ENCODE measurements at places on chromosomes 3 and 15.

DNA sequence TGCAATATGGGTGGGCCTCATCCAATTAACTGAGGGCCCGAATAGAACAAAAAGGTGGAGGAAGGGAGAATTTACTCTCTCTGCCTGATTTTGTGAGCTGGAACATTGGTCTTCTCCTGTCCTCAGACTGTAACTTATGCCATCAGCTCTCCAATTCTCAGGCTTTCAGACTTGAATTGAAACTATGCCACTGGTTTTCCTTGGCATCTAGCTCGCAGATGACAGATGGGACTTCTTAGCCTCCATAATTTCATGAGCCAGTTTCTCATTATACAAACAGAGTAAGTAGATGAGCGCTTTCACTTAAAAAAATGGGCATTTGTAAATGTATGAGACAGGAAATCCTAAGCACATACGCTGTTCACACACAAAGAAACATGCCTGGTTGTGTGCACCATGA, 8.7 kb upstream of the PTX3 start:
- DNase-seq: no peak

DNA sequence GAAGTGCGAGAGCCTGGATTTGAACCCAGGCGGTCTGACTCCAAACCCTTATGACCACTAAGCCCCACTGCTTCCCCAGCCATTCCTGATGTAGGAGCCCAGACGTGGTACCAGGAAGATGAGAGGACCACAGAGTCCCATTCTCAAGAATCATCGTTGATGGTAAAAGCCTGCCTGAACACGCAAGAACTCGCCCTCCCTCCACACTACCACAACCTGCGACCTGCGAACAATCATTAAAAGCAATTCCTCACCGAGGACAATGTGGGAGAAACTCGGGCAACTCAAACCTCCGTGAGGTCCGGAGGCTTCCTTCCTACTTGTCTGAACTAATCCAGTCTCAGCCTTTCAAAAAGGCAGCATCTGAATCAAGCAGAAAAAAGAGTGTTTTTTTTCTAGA, 10.3 kb downstream of the MAGI1 start:
- DNase-seq: no peak

GRCh38 chr3:124730941-124731297, 667 bp downstream of the UMPS start:
- DNase-seq: no peak

- DNase-seq: peak; percentile 55
Observed at GRCh38 chr3:49013738-49014660, 4.4 kb downstream of the DALRD3 start.

DNA sequence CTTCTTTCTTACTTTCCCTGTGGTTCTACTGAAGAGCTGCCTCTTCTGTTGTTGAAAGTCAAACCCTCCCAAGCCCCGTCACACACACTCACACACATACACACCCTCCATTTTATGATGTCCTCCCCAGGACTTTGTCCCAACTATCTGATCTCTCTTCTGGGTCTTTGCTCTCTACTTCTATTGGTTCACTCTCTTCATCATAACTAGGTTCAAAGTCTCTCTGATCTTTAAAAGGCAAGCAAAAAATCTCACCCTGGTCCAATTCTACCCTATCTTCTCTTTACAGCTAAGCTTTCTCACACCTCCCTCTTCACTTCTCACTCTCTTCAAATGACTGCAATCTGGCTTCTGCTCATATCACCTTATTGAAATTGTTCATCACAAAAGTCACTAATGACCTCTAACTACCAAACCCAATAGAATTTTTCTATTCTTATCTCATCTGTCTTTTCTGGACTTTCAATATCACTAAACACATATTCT, 34.8 kb downstream of the LRRFIP2 start:
- no peak for DNase-seq

- no peak for DNase-seq
Observed at GRCh38 chr3:24311881-24312280, 182.8 kb downstream of the THRB start.

- no peak for DNase-seq
Observed at GRCh38 chr15:46177219-46177618, 542.4 kb downstream of the SQOR start.

- DNase-seq: no peak
Observed at GRCh38 chr3:29453284-29454001, 172.6 kb downstream of the RBMS3 start.

DNA sequence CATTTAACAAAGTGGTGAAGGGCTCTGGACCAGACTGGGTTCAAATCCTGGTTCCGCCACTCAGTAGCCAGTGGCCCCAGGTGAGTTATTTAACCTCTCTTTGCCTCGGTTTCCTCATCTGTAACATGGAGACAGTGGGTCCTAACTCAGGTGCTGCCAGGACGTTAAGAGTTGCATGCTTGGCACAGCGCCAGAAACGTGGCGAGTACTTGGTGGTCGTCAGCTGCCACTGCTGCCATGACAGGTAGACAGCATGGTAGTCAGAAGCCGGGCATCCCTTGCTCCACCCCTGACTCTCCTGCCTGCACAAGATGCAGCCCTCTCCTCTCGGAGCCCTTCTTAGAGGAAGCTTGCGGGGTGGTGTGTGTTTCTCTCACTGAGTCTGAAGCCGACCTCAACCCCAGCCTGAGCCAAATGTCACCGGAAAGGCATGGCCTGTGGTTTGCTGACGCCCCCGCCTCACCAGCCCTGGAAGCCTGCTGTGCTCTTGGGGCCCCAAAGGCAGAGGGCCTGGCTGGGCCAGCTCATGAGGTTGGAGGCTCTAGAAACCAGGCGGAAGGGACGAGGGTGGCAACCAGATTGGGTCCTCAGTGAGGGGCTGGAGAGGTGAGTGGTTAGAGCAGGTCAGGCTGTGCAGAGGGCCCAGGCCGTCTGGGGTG, 160.8 kb upstream of the TLE3 start:
- peak; percentile 41 for DNase-seq

DNA sequence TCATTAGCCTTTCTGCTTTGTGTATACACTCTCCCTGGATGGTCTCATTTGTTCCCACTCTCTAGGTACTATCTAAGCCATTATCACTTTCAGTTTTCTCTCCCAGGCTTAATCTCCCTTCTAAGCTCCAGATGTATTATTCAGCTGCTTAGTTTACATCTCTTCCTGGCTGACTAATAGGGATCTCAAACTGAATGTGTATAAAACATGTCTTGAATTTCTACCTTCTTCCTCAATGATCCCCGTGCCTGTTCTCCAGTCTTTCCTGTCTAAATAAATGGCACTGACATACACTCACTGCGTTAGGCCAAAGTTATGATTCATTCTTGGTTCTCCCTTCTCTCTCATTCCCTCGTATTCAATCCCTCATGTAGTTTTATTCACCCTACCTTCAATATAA, 127.3 kb downstream of the NR2F2 start:
- DNase-seq: no peak

- no peak for DNase-seq
Observed at GRCh38 chr3:78183906-78184599, 1144.2 kb downstream of the ROBO2 start.

DNA sequence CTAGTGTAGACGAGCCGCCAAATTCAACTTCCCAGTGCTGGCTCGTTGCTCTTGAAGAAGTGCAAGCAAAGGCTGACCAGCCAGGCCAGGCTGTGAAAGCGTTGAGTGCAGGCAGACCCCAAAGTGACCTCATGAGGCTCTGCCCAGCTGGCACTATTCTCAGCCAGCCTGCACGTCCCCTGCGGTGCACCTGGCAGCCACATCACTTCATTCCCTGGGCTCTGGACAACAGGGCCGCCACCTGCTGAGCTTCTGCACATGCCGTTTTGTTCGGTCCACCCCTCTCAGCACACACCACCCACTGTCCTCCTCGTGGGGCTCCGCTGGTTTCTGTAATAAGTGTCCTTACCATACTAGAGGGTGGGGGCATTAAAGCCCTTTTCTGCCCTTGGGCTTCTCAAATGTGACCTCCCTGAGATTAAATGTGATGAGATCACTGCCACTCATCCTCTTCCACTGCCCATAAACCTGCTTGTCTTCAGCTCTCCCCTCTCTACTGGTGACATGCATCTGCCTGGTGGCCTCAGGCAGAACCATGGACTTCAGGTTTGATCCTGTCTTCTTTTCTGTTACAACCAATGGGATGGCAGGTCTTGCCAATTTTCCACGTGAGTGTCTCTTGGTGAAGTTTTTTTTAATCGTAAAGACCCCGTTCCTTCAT, 6.1 kb downstream of the RASGRF1 start:
- no peak for DNase-seq

- no peak for DNase-seq
Observed at GRCh38 chr3:25009665-25010064, 418.4 kb upstream of the RARB start.

DNA sequence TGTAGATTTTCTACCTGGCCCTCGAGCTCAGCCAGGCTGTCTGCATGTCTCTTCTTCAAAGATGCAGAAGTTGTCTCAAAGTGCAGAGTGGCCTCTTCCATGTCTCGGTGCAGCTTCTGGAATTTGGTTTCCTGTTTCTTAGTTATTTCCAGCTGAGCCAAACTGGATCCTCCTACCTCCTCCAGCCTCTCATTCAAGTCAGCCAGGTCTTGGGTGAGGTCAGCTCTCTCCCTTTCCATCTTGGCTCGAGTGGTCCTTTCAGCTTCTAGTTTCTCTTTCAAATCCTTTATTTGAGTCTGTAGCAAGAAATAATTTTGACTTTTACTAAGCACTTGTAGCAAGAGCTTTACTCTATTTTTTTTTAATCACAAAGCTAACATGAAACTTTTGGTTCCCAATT, 81.8 kb downstream of the MYH15 start:
- no peak for DNase-seq

- no peak for DNase-seq
Observed at GRCh38 chr3:56835650-56836227, 34.0 kb upstream of the ARHGEF3 start.

GRCh38 chr15:80059786-80060355, 395 bp downstream of the ZFAND6 start:
- DNase-seq: no peak

GRCh38 chr3:99875581-99875928, 57.9 kb downstream of the CMSS1 start:
- DNase-seq: no peak

DNA sequence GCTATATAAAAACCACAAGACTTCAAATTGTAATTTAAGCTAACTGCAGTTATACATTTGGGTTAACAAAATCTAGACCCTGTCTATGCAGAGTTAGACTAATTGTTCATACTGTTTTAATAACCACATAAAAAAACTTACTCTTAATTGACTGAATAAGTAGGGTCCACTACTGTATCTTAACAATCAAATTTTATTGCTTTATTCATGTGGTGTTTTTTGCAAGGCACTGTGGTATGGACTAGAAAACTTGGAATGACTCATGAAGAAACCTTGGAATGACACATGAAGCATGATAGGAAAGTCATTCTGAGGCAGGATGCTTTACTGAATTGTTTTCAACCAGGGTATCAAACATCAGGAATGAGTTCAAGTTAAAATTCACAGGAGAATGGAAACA, 2.3 kb downstream of the SERP1 start:
- no peak for DNase-seq

DNA sequence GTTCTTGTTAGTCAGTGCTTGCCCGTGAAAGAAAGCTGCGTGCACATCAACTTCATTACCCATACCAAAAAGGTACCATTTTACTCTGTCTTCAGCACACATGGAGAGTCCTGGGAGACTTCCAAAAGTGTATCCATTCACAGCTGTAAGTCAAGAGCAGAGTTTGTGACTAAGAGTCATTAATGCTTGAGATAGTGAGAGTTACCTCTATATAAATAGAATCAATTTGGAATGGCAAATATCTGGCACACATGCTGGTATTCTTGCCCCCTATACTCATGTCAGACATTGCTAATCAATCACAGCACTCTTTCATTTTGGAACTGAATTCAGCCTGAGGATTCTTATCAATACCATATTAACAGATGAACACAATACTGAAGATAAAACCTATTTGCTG, 14.2 kb downstream of the CP start:
- no peak for DNase-seq

- no peak for DNase-seq
Observed at GRCh38 chr3:179735321-179735720, 82.5 kb downstream of the USP13 start.

DNA sequence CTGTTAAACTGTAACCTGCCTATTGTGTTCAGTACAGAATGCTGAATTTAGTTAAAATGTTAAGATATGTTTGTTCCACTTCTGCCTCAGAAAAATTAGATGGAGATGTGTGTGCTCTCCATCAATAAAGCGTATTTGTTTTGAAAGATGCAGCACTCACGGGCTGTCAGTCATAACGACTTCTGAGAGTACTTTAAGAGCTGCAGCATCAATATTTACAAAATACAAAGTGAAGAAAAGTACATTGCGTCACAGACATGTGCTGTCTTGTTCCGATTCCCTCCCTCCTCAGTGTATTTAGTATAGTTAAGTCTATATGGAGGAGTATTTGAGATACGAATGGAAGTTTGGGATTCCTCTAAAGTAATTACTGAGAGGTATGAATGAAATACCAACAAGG, 166.6 kb downstream of the BBX start:
- DNase-seq: no peak

GRCh38 chr15:68768321-68768720, 52.4 kb downstream of the ANP32A start:
- DNase-seq: no peak

GRCh38 chr3:43243590-43244587, 42.5 kb upstream of the SNRK start:
- DNase-seq: no peak

Data from activated CD4-positive, alpha-beta T cell treated with anti-CD3 and anti-CD28 coated beads, Interleukin-2, amount 50 U/mL, for 1 hour (primary cell).